Memory B cell (primary cell): ENCODE measurements at places on chromosomes 6 and 20.

- DNase-seq: no peak
These were observed 370.1 kb downstream of the ADGRB3 start for GRCh38 chr6:69005199-69005598.

DNA sequence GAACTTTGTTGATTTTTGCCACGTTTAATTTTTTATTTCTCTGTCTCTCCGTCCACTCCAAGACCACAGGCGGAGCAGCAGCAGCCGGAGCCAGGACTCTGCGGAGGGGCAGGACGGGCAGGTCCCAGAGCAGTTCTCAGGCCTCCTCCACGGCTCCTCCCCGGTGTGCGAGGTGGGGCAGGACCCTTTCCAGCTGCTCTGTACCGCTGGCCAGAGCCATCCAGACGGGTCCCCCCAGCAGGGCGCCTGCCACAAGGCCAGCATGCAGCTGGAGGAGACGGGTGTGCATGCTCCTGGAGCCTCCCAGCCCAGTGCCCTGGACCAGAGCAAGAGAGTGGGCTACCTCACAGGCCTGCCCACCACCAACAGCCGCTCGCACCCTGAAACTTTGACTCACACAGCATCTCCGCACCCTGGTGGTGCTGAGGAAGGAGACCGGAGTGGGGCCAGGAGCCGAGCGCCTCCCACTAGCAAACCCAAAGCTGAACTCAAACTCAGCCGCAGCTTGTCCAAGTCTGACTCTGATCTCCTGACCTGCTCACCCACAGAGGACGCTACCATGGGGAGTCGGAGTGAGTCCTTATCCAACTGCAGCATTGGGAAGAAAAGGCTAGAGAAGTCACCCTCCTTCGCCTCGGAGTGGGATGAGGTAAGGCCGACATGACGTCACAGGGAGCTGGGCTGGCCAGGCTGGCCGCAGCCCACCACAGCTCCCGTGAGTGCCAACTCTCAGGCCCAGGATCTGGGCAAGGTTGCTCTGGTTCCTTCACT is 123.5 kb downstream of the TCP11 start:
- no peak for DNase-seq

GRCh38 chr6:96157018-96157565 is 141.3 kb downstream of the FUT9 start:
- DNase-seq: no peak

- no peak for DNase-seq
These were observed 1.3 kb downstream of the DSTN start for GRCh38 chr20:17571153-17571527.

DNA sequence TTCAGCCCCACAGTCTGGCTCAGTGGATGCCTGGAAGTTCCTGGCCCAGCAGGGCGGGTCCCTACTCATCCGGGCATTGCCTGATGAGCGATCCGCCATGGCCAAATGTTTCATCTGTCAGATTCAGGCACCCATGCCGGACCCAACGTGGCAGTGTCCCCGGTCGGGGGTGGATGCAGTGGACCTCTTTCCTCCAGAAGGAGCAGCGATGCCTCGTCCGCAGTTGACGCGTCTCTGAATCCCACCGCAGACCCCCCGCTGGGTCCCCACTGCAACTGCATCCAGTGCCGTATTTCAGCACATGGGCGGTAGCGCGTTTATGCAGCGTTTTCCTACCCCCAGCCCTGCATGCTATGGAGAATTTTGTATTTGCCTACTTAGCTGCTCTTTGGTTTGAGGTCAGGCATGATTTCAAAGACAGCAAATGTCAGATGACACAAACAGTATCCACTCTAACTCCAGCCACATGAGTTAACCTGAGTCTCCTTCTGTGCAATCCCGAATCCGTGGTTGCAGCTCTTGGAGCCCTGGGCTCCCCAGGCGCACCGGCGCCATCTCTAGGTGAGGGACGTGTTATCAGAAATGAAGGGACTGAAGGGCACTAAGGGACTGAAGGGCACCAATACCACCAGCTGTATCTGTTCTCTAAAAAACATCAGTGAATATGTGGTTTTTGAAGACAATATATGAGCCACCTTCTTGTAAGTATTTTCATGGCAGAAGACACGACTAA is 72.6 kb upstream of the THBS2 start:
- DNase-seq: no peak

DNA sequence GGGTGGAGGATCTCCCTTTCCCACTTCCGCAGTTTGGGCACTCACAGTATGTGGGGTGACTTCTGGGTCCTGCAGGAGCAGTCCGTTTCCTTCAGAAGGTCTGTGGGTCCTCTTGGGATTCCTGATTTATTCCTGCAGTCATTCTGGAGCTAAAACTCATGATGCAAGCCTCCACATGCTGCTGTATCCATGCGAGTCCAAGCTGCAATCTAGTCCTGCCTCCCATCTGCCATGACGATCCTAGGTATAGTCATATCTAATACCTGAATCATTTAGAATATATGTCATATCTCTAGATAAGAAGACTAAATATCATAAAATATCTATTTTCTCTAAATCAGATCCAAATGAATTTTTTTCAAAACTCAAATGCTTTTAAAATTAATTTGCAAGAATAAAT is 103.4 kb upstream of the AHI1 start:
- DNase-seq: no peak

GRCh38 chr6:125954735-125955339 is 1.7 kb upstream of the HINT3 start:
- DNase-seq: no peak

GRCh38 chr6:159249752-159250151 is 80.6 kb downstream of the FNDC1 start:
- DNase-seq: no peak

GRCh38 chr6:32882879-32883250 is 28.9 kb downstream of the PSMB9 start:
- no peak for DNase-seq

GRCh38 chr6:41785689-41786450 is 1.6 kb upstream of the TOMM6 start:
- DNase-seq: no peak

DNA sequence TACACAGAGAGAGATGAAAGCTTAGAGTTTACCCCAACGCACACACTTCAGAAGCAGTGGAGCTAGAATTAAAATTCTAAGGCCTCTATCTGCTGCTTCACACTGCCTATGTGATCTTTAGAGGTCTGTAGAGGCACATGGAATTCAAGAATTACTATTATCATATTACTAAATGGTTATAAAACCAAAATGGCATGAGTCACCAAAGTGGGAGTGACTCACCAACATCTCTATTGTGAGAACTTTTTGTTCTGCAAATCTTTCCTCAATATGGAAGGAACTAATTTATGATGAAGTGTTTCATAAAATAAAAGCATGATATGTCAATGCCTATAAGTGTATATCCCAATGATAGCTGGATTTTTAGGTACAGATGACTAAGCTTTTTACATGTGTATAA is 28.5 kb upstream of the TMEM244 start:
- DNase-seq: no peak

DNA sequence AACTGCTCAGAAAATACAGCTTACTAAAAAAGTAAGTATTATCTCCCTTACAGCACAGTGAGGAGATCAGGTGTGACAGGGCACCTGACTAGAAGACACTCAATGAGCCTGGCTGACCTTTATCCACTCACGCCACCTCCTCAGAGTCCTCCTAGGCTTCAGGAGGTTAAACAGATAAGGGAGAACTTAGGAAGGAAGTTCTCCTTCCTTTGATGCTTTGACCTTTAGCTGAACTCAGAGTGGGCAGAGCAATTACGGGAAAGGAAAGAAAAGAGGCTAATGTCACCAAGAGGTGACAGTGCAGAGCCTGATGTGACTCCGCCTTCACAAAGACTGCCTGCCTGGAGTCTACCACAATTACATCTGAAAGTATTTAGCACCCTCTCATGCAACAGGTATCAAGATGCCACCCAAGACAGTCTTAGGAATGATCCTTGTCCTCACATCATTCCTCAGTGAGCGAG is 36.7 kb downstream of the MAN1A1 start:
- DNase-seq: no peak

- DNase-seq: no peak
These were observed 19.5 kb downstream of the MAP1LC3A start for GRCh38 chr20:34578025-34578424.

DNA sequence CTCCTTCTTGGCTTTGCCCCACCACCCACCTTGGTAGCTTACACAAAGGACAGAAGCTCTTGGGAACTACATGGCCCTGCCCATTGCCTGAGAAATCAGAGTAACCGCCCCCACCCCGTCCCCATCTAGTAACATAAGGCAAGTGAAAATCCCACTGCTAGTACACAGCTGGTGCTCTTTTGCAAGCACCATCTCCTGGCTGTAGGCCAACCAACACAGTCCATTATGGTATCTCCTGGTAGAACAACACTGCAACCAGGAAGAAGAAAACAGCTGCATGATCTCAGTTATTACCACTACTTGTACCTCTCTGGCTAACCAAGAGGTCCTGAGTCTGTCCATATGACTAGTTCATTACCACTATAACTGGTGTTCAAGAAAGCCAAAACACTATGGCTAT is 841.1 kb upstream of the MANEA start:
- no peak for DNase-seq

- DNase-seq: no peak
These were observed 3.3 kb upstream of the TAF4 start for GRCh38 chr20:62068997-62069396.

DNA sequence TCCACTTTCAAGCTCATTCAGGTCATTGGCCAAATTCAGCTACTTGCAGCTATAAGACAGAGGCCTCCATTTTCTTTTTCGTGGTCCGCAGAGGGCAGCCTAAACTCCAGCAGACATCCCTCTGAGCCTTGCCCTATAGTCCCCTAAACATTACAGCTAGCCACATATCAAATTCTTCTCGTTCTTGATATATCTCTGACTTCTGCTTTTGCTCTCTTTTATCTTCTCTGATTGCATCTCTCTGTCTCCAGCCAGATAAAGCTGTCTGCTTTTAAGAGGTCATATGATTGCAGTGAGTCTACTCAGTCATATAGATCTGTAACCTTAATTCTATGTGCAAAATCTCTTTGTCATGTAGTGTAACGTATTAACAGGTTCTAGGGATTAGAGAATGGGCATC is 358.4 kb upstream of the RGS17 start:
- DNase-seq: no peak

- DNase-seq: no peak
These were observed 332 bp downstream of the GRIK2 start for GRCh38 chr6:101393829-101394251.

GRCh38 chr6:127146932-127147331 is 28.5 kb downstream of the RSPO3 start:
- DNase-seq: no peak

GRCh38 chr6:45420083-45420908 is 42.6 kb upstream of the SUPT3H start:
- DNase-seq: peak; percentile 4

GRCh38 chr20:61929971-61930666 is 135.6 kb downstream of the TAF4 start:
- DNase-seq: no peak

DNA sequence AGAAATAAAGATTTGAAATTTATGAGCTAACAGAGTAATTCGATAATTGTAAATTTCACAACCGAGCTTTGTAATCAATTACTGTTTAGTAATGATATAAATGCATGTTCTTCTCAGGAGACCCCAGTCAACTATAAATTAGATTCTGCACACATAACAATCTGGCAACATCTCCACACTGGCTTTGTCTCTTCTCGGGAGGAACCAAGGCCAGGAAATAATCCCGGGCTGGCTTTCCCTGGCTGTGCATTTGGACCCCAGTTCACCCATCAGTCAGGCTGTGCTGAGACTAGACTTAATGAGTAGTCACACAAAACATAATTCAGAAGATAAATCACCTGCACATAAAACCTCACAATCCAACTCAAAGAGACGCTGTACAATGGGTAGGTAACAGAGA is 65.5 kb downstream of the PTPRT start:
- no peak for DNase-seq

- DNase-seq: no peak
These were observed 420.9 kb downstream of the GJA1 start for GRCh38 chr6:121856296-121856695.

- DNase-seq: no peak
These were observed 6.3 kb upstream of the AP5S1 start for GRCh38 chr20:3813848-3814581.

DNA sequence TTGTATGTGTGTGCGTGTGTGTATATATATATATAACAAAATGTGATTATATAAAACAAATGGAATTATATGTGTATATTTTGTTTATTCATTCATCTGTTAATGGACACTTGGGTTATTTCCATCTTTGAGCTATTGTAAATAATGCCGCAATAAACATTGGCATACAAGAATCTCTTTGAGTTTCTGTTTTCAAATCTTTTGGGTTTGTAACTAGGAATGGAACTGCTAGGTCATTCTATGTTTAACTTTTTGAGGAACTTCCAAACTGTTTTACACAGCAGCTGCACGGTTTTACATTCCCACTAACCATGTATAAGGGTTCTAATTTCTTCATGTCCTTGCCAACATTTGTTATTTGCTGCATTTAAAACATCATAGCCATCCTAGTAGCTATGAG is 39.9 kb upstream of the TGM2 start:
- no peak for DNase-seq

DNA sequence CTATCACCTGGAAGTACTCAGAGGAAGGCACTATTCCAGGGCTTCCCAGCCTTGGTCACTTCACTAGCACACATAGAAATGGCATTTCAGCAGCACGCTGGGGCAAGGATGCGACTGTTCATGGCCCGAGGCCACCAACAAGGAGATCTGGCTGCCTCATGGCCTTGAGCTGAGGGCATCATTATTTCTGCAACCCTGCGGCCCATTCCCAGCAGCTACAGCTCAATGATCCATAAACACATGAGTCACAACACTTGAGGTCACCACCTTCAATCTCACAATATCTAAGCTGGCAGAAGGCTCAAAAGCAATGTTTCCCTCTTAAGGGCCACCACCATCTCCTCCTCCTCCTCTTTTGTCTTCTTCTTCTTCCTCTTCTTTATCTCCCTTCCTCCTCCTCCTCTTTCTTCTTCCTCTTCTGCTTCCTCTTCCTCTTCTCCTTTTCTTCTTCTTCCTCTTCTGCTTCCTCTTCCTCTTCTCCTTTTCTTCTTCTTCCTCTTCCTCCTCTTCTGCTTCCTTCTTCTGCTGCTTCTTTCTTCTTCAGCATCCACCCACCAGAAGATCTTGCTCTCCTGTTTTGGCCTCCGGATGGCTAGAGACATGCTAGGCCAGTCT is 382.9 kb upstream of the CNR1 start:
- DNase-seq: no peak

- DNase-seq: no peak
These were observed 497 bp downstream of the BMP7 start for GRCh38 chr20:57265997-57266290.

GRCh38 chr6:157693867-157694266 is 129.2 kb upstream of the SNX9 start:
- no peak for DNase-seq

GRCh38 chr20:24768713-24769601 is 180.1 kb upstream of the CST7 start:
- DNase-seq: no peak
